ENCODE measurements at places on chromosomes 3 and 15. TPM values are rescaled to one million over a fixed set of nuclear protein-coding genes. Genes with fewer than 3 reads are reported as not detected.

Gene PLSCR2
- not detected for total RNA-seq

Gene LOXL1
- total RNA-seq = 129 TPM

Gene GOLGA6D
- total RNA-seq = not detected

Gene SOX2
- not detected for total RNA-seq

Gene GRAMD1C
- total RNA-seq = 0.13 TPM

Gene MINAR1
- total RNA-seq = 1.3 TPM

- no peak for DNase-seq
These were observed 111.7 kb downstream of the CHSY1 start for GRCh38 chr15:101139986-101140696.

DNA sequence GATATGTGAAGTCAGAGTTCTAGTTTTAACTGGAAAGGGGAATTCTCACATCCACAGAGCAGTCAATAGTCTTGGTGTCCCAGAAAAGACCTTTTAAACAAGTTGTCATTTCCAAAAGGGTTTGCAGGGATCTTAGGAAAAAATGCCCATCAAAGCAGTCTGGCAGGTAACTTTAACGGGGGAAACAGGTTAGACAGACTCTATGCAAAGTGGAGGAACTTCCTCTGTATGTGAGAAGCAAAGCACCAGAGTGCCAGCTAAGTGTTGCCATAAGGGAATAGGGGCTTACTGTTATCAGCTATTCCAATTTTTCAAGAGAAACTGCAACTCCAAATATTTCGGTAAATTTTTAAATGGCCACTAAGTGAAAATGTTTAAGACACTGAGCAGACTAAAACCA, 307.9 kb upstream of the MDFIC2 start:
- DNase-seq = no peak

DNA sequence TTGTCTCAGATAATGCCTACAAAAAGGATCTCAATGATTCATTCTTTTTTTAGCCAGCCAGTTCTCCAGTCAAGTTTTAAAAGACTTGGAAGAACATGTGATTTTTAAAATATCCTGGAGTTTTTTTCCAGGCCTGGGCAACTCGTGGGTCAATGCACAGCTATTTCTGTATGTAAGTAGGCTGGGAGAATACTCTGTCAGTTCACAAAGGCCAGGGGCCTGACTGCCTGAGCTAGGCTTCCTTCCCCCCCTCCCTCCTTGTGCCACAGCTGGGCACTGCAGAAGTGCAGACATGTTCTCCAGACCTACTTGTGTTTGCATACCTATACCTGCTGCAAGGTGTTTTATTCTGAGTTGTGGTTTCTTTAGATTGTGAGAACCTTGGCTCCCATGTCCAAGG, 43.7 kb downstream of the CTDSPL start:
- no peak for DNase-seq

DNA sequence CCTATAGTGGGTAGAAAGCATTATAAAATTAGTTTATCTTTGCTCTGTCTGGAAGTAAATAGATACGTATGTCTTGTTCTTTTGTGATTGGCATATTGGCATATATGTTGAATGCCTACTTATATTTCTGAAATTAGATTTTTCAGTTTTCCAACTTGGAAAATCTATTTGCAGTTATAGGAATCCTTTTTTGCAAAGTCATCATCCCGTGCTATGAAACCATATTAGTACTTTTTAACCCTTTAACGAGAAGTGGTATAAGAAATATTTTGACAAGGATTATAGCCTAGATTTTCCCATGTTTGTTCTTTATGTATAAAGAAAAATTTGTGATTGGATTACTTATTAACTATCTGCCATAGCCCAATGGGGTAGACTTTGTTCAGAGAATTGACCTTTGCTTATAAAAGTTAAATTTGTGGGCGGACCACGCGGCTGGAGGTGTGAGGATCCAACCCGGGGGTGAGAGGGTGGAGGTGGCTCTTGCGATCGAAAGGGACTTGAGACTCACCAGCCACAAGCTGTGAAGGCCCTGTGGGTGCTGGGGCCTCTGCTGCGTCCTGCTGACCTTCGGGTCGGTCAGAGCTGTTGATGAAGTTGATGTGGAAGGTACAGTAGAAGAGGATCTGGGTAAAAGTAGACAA, 5.9 kb downstream of the LRRC28 start:
- DNase-seq = no peak

- peak; percentile 64 for DNase-seq
These were observed 74.3 kb upstream of the ARPP21 start for GRCh38 chr3:35565048-35565447.

DNA sequence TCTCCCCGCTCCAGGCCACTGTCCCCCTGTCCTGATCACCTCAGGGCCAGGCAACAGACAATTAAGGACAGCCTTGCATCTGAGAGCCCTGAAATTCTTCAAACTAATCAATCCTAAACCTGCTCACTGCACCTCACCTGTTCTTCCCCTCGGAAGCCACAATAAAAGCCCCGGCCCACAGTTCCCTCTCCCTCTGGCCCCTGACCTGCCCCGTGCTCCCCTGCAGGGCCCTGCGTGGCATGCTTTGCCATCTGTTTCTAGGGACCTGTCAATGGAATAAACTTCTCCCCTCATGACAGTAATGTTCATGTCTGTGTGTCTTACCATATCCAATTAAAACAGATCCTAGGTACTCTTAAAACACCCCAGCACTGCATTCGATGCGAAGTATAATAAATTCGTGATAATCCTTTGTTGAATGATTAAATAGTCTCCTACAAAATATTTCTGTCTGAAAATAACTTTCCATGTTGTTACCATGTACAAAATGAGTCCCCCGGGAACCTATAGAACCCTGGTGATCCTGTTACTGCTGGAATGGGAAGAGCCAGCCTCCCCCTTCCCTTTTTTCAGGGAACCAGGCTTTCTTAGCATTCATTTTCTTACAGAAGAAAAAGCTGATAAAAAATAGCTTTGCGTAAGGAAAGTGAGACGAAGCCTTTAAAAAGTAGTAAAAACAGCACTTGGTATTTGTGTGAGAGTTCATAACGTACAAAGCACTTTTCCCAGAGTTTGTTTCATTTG, 59.0 kb downstream of the ABTB1 start:
- DNase-seq = no peak

DNA sequence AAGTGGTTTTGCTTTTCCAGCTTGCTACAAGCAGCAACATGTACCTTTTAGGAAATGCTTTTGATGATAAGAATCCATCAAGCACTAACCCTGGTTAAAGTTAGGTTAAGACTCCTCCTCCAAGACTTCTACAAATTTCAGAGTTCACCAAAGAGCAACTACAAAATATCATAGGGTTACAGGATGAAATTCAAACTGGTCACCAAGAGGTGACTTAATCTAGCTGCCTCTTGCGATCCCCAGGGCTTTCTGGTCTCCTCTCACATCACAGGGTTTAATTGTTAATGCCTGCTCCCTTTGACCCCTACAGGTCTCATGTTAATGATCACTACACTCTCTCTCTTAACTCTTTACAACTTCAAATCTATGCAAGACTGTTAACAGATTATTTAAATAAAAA, 66.5 kb downstream of the DPH6 start:
- no peak for DNase-seq

DNA sequence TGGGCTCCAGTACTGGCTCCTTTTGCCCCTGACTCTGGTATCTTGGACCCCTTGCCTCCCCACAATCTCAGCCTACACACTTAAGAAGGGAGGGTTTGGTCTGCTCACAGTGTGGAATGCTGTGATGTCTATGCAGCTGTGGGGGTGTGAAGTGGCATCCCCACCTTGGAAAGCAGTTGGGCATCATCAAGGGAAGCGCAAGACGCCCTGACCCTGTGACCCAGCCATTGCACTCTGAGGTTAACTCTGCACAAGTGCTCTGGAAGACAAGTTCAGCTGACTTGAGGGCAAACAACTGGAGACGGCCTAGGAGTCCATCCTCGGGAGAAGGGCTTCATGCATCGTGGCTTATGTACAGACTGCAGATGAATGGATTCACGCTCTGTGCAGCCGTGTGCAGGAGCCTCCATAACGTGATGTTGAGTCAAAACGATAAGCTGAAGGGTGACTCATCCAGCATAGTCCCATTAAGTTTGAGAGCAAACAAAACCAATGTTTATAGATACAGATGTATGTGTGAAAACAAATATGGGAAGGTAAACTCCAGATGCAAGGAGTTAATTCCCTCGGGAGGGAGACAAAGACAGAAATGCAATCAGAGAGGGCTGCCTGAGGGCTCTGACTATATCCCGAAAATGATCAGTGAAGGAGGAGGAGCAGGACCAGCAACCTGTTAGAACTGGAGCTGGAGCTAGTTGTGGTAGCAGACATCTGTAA, 86.8 kb downstream of the LSM3 start:
- no peak for DNase-seq

GRCh38 chr3:104411757-104412156, 955.0 kb upstream of the ALCAM start:
- DNase-seq = peak; percentile 6

GRCh38 chr3:114331007-114331406, 37.2 kb downstream of the TIGIT start:
- no peak for DNase-seq

DNA sequence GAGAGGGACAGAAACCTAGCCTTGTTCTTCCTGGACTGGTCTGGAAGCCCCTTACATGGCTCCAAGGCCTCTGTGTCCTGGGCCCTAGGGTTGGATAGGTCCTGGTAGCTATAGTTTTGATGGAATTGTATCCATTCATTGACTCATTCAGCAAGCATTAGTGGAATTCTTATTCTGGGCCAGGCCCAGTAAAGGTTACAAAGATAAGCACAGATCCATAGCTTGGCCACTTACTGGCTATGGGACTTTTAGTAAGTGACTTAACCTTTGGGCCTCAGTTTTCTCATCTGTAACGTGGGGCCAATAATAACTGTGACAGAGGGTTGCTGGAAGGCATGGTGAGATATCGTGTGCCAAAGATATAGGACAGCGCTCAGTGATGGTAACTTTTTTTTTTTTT, 13.6 kb upstream of the DAG1 start:
- peak; percentile 9 for DNase-seq

- DNase-seq = peak; percentile 44
These were observed 6.1 kb downstream of the MINDY4B start for GRCh38 chr3:150899141-150899540.

DNA sequence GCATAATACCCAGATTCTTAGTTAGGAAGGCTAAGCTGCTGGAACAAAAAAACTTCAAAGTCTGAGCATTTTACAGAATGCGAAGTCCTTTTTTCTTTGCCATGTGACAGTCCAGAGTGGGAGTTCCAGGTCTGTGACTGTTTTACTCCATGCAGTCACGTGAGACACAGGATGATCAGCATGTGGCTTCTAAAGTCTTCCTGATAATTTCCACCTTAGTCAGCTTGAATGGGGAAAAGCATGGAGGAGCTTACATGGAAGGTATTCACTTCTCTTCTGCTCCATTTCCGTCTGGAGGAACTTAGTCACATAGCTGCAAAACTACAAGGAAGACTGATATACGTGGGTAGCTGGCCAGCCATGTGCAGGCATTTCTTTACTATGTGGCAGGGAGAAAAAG, 1.7 kb downstream of the SNTN start:
- DNase-seq = no peak

GRCh38 chr3:154943981-154944380, 136.1 kb upstream of the MME start:
- DNase-seq = no peak

DNA sequence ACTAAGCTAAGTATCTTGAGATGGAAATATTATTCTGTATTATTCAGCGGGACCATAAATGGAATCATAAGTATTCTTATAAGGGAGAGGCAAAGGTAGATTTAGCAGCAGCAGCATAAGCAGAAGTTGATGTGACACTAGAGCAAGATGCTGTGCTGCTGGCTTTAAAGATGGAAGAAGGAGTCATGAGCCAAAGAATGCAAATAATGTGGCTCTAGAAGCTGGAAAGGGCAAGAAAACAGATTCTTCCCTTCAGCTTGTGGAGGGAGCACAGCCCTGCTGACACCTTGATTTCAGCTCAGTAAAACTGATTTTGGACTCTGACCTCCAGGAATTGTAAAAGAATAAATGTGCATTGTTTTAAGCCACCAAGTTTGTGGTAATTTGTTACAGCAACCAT, 144.2 kb upstream of the ANKRD28 start:
- no peak for DNase-seq

DNA sequence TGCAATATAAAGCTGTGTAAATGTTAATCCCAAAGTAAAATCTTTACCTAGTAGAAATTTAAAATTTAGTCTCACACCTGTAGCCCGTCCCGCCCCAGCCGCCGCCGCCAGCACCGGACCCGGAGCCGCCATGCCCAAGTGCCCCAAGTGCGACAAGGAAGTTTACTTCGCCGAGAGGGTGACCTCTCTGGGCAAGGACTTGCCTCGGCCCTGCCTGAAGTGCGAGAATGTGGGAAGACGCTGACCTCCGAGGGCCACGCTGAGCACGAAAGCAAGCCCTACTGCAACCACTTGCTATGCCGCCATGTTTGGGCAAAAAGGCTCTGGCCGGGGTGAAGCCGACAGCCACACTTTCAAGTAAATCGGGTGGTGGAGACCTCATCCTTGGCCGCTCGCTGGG, 22.1 kb upstream of the TOP2B start:
- no peak for DNase-seq

GRCh38 chr3:66398228-66399025, 102.4 kb downstream of the LRIG1 start:
- peak; percentile 44 for DNase-seq

DNA sequence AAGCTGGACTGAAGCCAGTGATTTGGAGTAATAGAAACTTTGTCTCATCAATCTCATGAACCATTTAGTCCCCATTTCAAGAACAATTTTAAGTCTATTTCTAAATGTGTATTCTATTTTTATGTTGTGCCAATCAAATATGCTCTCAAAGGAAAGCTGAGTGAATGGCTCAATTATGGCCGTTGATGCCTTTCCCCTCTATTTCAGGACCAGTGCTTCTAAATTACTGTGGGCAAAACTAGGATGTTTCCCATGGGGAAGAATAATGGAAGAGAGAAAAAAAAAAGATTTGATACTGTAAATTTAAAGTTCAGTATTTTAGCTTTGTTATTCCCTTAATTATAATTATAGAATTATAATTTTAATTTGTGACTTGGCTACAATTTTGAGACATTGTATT, 110.1 kb downstream of the CADM2 start:
- no peak for DNase-seq

- DNase-seq = peak; percentile 71
These were observed 77.2 kb upstream of the CFAP20DC start for GRCh38 chr3:59127071-59127470.

DNA sequence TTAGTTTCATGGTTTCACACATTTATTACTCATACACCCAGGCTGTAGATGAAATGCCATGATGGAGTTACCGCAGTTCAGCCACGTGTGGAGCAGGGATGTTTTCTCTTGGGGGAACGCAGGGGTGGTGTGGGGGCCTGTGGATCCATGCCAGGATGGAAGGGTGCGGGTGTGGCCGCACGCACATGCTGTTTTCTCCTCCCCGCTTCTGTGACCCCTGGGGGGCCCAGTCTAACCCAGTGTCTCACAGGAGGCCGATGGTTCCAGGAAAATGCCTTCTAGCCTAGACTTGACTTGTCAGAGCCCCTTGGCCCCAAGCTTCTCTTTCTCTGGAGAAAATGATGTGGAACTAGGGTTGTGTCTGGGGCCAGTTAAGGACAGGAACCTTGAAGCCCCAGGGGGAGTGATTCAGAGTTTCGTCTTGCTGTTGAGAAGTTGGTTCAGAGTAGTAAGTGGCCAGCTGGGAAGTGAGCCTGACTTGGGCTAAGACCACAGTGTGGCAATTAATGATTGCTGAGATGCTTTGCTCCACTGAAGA, 240.4 kb upstream of the BHLHE40 start:
- DNase-seq = no peak

Data from myocyte (in vitro differentiated cells).